Activated naive CD4-positive, alpha-beta T cell treated with Interleukin-2 at 50 U/mL for 16 hours (primary cell): ENCODE measurements at places on chromosomes 16 and 17.

GRCh38 chr16:86718118-86718517 is 139.8 kb downstream of the FOXL1 start:
- no peak for DNase-seq

DNA sequence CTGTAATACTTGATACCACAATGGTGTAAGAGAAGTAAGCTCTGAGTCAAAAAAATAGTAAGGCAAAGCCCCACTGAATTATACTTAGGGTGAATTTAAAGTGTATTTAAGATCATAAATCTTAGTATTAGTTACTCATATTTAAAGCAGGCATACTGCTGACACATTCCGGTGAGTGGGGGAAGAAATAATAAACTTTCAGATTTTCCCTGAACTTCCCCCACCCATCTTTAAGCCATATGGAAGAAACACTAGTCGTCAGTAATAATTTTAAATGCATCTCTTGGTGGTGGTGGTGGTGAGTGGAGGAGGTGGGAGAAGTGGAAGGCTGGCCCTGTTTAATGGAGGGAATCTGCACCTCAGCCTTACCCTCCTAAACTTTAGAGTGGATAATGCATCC is 20.5 kb downstream of the MPHOSPH6 start:
- no peak for DNase-seq

GRCh38 chr17:7562208-7562605 is 488 bp downstream of the SENP3 start:
- no peak for DNase-seq

DNA sequence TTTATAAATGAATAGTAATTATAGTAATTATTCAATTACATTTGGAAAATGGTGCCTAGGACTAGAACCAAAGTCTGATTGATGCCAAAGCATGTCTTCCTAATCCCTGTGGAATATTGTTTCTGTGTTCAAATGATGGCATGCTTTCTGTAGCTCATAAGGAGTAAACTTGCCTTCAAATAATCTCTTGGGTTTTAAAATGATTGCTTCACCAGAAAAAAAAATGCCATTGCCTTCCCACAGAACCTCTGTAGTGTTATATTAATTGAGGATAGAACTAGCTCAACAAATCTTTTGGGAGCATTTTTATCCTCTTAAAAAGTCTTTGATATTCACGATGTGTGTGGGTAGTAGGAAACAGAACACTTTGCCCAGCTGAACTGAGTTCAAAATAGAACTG is 7.7 kb upstream of the TMEM100 start:
- no peak for DNase-seq

GRCh38 chr16:69179328-69180010 is 7.5 kb upstream of the SNTB2 start:
- no peak for DNase-seq

DNA sequence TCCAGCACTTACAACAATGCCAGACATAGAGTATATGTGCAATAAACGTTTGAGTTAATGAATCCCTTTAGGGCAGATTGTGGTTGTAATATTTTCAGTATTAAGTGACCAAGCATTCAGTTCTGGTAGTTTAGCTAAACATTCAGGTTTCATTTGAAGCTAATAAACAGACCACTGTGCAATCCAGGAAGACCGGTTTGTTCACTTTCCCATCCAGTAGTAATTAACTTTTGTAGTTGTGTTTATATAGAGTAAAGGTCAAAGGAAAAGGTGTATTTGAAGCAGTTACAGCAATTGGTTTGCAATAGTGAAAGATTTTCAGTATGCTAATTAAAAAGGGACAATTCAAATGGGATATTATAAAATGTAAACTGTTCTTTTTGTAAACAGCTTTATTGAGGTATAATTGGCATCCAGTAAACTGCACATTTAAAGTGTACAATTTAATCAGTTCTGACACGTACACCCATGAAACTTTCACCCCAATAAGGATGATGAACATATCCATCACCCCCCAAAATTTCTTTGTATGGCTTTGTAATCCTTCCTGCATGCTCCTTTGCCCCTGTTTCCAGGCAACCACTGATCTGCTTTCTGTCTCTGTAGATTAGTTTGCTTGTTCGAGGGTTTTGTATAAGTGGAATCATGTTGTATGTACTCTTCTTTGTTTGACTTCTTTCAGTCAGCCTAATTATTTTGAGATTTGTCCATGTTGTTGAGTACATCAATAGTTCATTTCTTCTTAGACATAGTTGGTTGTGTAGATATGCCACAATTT is 26.3 kb downstream of the MRTFB start:
- no peak for DNase-seq

- DNase-seq, result no peak
Observed at GRCh38 chr17:9802697-9803096, 11.3 kb upstream of the DHRS7C start.

DNA sequence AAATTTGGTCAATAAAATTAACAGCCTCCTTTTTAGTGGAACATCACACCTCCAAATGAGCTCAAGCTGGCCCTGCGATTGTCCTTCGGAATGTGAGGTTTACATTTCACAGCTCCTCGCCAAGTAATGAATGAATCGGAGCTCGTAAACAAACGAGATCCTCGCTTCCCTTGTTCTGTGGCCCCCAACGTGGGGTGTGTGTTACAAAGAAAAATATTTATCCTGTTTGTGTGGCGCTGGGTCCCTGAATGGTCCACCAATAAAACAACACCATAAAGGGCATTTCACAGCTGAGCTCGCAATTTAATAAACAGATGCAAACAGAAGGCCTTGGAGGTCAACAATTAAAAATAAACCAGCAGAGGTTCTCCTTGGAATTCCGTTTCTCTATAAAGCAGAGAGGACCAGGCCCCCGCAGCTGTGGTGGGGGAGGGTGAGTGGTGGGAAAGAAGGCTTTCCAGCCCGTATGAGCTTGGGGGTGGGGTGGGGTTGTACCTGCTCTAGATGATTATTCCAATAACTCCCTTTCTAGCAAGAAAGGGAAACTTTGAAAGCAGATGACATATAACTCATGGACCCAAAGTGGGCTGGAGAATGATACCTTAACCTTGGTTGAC is 393.9 kb upstream of the SALL1 start:
- no peak for DNase-seq

GRCh38 chr17:55089256-55089655 is 120.7 kb downstream of the STXBP4 start:
- no peak for DNase-seq

- DNase-seq, result no peak
Observed at GRCh38 chr16:85395913-85396878, 216.9 kb upstream of the GSE1 start.

- no peak for DNase-seq
Observed at GRCh38 chr17:72691586-72691985, 400.9 kb downstream of the SLC39A11 start.

DNA sequence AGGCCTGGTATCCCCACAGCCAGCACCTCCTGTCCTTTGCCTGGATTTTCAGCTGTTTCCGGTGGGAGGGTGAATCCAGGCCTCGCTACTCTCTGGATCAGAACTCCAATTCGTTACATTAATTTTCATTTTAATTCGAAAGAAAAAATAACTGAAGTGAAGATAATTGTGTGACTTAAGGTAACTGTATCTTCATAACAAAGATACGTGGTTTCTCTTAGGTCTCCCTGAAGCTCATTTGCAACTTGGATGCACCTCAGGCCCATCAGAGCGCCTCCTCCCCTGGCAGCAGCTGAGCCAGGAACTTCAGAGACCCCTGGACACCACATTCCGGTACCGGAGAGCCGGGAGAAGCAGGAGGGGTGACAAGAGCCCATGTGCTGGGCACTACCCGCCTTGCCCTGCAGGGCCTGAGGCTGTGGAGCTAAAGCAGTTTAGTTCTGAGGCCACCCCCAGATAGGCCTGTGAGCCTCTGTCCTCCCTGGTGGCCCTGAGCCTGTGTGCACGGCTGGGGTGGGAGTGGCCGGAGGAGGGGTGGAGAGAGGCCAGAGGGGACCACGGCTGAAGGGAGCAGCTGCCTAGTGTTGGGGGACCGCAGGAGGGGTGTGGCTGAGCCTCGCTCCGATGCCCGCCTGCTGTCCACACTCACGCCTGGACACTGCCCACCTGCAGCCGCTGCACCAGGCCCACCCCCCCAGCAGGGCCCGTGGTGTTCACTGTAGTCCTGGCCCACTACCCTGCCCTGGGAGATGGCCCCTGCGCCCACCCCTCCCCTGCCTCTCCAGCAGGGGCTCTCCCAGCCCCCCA is 11.4 kb upstream of the DUS1L start:
- no peak for DNase-seq

DNA sequence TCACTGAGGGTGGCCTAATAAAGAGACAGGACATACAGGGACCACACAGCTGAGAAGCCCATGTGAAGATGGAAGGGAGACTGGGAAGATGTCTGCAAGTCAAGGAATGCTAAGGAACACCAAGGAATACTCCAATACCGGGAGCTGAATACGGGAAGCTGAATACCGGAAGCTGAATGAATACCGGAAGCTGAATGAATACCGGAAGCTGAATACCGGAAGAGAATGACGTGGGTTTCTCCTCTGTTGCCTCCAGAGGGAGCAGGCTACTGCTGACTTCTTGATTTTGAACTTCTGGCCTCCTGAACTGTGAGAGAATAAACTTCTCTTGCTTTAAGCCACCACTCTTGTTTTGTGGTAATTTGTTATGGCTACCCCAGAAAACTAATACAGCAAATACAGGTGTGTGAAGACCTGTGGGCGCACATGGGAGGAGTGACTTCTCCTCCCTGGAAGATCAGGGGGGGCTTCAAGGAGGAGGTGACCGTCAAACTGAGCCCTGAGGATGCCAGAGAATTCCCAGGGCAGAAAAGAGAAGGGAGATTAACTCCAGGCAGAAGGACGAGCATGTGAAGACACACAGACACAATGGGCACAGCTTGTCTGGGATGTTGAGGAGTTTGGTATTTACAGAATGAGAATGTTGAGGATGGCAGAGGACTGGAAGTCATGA is 259.9 kb downstream of the IRF8 start:
- no peak for DNase-seq

GRCh38 chr17:50721194-50722010 is 2.0 kb downstream of the LUC7L3 start:
- DNase-seq, result no peak

DNA sequence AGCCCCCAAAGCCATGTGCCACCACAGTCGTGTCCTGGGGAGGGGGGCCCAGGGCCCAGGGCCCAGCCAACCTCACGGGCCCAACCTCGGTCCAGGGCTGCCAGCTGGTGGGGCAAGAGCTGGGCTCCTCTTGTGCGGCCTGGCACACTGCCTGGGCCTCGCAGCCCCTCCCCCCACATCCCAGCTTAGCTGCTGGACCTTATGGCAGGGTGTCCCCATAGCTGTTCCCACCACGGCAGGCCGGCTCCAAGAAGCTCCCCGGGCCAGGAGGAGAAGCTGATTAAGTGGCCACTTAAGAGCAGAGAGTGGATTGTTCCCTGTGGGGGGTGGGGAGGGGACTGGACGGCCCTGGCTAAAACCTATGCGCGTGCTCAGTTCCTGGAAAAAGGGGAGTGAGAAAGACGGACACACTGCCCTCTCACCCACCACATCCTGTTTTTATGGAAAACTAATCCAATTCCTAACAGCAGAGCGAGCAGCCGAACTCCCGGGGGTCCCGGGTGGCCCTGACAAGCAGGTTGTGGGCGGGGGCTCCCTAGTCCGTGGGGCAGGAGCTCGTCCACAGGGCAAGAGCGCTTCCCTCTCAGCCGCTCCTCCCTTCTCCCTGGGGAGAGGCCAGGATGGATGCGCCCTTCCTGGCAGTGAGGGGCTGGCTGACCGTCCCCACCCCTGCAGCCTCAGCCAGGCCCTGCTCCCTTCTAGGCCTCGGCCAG is 16.8 kb downstream of the PIEZO1 start:
- no peak for DNase-seq

DNA sequence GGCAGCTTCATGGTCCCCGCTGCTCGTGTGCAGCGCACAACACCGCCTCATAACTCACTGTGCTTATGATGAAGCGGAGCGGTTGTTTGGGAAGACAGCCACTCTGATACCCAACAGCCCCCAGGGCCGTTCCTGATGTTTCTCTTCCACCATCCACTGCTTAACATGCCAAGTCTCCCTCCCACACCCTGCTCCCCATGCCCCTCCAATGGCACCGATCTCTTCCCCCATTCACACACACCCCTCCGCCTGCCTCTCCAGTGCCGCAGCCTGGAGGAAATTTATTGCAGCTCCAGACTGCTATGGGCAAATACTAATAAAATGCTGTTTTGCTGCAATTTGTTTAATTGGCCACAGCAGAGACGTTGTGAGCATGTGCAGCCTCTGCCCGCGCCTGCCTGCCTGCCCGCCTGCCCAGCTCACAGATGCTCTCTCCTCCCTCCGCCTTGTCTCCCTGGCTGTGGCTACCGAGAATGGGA is 80.3 kb upstream of the LHX1 start:
- DNase-seq, result no peak

DNA sequence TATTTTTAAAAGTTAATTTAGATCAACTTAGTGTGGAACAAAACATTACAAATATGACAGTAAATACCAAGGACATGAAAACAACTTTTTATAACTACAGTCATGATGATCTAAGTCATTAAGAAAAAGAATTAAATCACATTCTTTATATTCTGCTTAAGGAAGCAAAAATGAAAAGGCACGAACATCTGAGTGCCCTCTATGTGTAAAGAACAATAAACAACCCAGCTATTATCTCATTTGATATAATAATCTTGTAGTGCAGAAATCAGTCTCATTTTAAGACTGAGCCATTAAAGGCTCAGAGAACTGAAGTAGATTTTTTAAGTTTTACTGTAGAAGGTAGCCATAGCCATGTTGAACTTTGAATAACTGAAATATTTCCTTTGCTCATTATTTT is 13.4 kb downstream of the MYO1D start:
- DNase-seq, result no peak

DNA sequence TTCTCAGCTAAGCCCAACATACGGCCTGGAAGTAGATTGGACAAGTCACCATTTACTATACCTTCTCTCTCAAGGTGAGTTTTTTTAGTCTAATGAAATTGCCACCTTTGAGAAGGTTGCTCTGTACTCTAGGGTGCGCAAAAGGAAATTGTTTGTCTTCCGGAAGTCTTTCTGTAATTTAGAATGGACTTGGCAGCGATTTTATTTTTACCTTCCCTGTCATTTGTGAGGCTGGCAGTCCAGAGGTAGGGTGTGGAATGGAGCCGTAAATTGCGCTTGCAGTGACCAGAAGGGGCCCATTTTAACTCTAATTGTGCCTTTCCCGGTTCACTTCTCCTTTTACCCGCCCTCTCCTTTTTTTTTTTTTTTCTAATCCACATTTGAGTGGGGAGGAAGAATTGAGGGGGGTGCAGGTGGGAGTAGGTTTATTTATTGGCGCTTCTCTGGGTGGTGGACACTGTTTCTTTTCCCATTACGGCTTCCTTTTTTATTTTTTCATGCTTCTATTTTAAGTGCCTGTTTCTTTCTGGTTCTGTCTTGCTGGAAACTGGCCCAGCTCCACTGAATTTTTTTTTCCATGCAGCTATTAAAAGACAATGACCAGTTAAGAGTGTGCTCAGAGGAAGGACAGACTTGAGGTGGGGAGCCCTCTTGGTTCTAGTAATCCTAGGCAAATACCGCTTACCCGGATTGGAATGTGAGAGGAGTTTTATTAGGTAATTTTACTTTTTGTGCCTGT is 89.7 kb upstream of the CLEC18A start:
- no peak for DNase-seq

GRCh38 chr16:15601212-15601879 is 41.6 kb downstream of the MARF1 start:
- DNase-seq, result no peak
